ENCODE measurements at places on chromosomes 13 and 19. TPM values are rescaled to one million over a fixed set of nuclear protein-coding genes. Genes with fewer than 3 reads are reported as not detected.
A peak's percentile ranks its signal among the peaks of the same experiment; 100 is the strongest.

- DNase-seq = peak; percentile 25
These were observed 111.4 kb downstream of the FRY start for GRCh38 chr13:32142956-32143375.

DNA sequence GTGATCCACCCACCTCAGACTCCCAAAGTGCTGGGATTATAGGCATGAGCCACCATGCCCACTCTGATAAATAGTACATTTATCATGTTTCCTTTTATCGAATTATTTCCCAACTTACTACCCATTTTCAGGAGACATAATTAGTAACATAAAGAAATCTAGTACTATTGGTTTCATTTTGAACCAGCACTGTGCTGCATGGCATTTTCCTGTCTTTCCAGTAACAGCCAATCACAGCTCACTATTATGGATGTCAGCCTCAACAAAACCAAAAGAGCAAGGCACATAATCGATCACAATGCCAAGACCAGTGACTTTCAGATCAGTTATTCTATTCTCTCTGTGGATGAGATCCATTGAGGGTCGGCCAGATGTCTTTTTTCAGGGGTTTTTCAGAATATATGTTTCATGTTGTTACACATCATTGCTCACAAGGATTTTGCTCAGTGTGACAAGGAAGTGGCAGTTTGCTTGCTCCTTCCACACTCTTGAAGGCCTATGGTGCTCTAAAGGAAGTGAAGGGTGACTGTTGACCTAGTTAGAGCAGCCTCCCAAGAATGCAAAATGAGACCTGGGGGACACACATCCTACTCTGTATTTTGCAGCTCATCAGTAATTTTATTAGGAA is 233.4 kb downstream of the KCNRG start:
- no peak for DNase-seq

DNA sequence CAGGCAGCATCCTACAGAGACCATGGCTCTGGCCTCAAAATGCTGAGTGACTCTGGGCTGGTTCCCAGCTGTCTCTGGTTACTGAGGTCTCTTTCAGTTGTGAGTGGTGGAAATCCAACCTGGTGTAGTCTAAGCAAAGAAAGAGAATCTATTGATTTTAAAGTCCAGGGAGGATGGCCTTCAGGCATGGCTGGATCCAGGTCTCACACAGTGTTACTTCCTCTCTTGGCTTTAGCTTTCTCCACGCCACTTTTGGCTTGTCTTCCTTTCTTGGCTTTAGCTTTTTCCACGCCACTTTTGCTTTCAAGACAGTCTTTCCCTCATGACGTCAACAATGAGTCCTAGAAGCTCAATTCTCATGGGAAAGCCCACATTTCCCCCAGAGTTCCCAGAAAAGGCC is 4.1 kb downstream of the CYP4F3 start:
- DNase-seq = no peak

Gene ZNF135
- not detected for total RNA-seq

GRCh38 chr13:106596275-106596937 is 28.5 kb upstream of the ARGLU1 start:
- no peak for DNase-seq

GRCh38 chr19:44644402-44645016 is 799 bp downstream of the PVR start:
- peak; percentile 21 for DNase-seq

DNA sequence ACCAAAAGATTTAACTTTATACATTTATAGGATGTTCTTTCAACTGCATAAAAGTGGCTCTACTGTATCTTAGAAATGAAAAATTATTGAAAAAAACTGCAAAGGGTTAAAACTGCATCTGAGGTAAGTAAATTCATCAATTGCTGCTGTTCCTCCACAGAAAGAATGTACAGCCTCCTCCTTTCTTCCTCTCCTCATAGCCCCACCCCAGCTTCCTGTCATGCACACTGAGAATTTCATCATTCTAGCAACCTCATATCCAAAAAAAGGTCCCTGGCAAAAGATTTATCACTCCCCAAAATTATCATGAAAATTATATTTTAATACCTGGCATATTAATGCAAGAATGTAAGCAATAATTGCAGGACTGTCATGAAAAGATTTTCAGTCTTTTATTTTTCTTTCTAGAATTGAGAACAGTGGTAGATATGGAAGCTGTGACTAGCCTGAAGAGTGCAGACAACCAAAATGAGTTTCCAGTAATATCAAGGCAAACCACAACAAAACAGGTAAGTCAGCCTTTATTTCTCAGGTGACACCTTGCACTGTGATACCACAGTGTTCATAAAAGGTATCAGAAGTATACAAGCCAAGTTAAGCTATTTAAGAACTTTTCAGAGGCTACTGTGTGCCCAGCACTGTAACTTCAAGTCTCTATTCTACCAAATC is 110.8 kb downstream of the SUCLA2 start:
- no peak for DNase-seq

- no peak for DNase-seq
These were observed 63.2 kb downstream of the F2RL3 start for GRCh38 chr19:16952046-16952445.

GRCh38 chr19:33458171-33458633 is 63.4 kb downstream of the PEPD start:
- DNase-seq = no peak

DNA sequence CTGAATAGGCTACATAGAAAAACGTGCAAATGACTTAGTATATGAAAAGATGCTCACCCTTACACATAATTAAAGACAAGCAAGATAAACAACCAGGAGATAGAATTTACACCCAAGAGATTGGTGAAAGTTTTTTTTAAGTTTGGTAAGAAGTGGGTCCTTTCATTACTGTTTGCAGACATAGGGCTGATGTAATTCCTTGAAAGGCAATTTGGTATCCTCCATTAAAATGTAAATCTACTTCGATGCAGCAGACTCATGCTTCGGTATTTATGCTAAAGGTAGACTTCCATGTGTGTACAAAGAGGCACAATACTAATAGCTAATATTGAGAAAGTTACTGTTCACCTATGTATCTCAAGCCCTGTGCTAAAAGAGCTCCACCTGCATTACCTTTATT is 33.5 kb downstream of the CNMD start:
- no peak for DNase-seq

DNA sequence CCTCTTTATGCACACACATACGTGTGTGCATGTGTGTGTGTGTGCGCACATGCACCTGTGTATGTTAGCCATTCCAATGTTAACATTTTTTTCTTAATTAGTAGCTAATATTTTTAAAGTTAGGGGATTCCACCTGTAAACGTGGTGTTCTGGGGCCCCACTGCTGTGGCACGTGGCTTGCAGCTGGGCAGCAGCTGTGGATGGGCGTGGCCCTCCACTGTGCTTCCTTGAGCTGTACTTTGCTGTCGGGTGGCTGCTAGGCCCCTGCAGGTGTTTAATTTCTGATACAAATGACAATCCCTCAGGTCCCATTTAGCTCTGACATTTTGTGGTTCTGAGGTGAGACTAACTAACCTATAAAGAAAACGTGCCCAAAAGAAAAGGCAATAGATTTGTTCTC is 58.9 kb upstream of the GJB6 start:
- DNase-seq = no peak

DNA sequence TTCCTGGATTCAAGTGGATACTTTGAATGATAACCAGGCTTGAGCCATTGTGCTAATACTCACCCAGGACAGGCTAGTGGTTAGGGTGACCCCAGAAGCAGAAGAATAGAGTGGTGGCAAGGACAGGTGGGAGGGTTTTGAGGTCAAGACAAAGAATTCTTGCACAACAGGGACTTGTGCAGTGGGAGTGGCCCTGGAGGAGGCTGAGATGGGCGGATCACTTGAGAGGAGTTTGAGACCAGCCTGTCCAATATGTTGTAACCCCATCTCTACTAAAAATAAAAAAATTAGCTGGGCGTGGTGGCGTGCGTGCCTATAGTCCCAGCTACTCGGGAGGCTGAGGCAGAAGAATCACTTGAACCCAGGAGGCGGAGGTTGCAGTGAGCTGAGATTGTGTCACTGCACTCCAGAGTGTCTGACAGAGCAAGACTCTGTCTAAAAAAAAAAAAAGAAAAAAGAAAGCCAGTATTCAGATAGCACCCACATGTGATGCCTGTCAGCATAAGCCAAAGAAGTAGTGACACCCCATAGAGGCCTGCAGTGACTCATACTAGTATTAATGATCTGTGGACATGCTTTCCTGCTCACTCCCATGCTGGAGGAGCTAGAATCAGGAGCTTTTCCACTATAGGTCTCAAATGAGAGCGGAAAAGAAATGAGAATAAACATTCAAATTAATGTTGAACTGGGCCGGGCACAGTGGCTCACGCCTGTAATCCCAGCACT is 78.7 kb downstream of the RNF17 start:
- DNase-seq = peak; percentile 4

DNA sequence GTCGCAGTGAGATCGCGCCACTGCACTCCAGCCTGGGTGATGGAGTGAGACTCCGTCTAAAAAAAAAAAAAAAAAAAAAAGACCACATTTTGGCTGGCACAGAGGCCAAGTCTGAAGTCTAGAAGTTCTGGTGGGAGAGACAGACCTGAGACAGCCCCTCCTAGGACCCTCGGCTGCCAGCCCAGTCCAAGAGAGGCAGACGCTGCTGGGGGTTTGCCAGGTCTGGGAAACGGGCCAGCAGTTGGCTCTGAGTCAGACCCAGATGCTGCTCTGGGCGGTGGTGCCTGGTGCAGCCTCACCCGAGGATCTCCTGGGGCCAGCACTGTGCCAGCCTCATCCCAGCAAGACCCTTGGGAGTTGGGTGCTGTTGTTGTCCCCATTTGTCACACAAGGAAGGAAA is 5.8 kb downstream of the FCHO1 start:
- DNase-seq = peak; percentile 46

Gene PSG1
- total RNA-seq = 7.2 TPM

DNA sequence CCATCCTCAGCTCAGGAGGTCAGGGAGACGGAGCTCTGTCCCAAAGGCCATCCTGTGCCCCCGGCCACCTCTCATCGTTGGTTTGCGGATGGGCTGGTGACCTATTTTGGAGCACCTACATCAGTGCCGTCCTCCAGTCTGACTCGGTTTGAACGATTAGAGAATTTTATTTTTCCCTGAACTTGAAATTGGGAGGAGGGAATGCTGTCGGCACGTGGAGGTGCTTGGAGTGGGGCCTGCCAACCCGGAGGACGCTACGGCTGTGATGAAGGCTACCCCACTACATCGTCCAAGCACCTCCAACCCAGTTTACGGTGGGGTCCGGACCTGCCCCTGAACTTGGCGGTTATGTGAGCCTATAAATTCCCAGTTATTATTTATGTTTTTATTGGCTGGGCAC is 3.0 kb upstream of the ZNF554 start:
- no peak for DNase-seq

All from HFFc6 (cell line).